ENCODE measurements at places on chromosomes 13 and 19.

DNA sequence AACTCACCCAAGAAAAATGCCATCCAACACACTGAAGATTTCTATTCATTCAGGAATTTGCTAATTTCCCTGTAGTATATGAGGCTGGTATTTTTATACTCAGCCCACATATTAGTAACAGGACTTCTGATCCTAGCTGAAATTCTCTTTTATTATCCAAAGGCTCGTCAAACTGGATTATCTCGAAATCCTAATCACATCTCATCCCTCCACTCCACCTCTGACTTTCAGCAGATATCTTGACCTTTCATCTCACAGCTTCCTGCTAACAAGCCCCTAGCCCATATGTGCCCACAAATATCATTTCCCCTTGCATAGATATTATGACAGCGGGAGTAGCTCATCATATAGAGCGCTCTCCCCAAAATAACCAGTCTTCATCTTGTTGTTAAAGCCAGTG, 279.7 kb downstream of the FGF14 start:
- DNase-seq, result no peak

- DNase-seq, result no peak
These were observed 2.8 kb upstream of the ONECUT3 start for GRCh38 chr19:1750343-1751021.

DNA sequence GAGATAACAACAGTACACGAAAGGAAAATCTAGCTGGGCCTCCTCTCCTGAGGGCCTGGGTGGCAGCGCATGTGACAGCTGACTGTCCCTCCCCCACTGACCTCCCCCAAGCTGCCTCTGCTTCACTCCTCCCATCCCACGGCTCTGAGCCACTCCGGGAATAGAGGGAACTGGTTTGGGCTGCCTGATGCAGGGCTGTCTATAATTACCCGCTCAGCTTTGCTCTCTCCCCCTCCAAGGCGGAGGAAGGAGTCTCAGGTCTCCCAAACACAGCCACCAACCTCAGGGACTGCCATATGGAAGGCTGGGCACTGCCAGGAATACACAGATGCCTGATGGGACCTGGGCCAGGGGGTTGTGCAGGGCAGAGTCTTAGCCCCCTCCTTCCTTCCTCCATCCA, 7.9 kb downstream of the NAPA start:
- DNase-seq, result no peak

- DNase-seq, result no peak
These were observed 128.7 kb downstream of the CYSLTR2 start for GRCh38 chr13:48782429-48782840.

- no peak for DNase-seq
These were observed 3.4 kb downstream of the MAP2K7 start for GRCh38 chr19:7907122-7907521.

DNA sequence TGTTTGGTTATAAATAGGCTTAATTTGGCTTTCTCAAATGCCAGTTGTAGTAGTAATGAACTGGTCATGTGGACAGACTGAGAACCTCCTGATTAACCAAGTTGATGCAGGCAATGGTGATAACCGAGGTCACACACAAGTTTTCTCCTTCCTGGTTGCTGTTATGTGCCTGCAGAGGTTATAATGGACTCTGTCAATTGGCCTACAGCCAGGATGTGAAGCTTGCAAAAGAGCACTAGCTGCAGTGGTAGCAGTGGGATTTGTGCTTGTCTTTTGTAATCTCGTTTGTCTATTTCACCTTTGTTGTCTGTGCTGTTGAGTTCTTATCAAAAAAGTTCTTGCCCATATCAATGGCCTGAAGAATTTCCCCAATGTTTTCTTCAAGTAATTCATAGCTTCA, 20.6 kb downstream of the OR10H3 start:
- no peak for DNase-seq

DNA sequence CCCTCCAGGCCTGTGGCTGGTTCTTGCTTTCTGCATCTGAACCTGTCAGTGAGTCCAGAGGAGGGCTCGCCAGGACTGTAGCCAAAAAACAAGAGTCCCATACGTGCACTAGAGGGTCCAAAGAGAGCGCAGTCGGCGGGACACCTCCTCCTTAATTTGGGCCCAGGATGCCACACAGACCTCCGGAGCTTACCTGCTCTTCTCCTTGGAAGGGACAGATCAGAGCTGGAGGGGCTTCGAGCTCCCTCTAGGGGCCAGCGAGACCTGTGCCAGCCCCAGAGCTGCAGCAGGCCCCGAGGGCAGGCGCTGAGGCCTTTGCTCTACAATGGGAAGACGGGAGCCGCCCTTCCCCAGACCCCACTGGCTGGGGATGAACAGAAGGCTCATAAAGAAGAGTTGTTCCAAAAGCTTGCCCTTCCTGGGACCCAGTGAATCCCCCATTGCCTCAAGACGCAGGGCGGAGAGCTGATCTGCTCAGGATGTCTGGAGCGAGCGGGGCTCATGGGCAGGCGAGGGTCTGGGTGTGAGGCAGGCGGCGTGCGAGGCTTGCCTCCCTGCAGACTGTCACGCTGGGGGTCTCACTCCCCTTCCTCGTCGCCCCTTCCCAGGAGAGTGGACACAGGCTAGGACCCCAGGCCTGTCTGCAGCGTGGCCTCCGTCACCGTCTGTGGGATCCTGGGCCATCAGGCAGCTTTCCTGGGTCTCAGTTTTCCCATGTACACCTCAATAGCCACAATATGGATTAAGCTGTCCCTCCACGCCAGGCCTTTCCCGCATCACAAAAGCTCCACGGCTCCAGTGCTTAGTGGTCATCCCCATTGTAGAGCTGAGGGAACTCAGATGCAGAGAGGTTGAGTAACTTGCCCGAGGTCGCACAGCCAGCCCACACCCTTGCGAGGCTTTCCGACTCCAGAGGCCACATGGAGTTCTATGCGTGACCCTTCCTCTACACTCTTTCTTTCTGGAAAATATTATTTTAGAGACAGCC, 46.9 kb upstream of the VSTM2B start:
- peak; percentile 24 for DNase-seq

GRCh38 chr13:51666374-51666773, 82.1 kb downstream of the WDFY2 start:
- no peak for DNase-seq

- DNase-seq, result no peak
These were observed 22.9 kb downstream of the SLC7A1 start for GRCh38 chr13:29572575-29572974.

GRCh38 chr19:5972355-5972731, 5.6 kb downstream of the RANBP3 start:
- DNase-seq, result no peak

- no peak for DNase-seq
These were observed 32.7 kb upstream of the MICU2 start for GRCh38 chr13:21636656-21637055.

GRCh38 chr13:99893567-99893966, 78.0 kb downstream of the ZIC5 start:
- no peak for DNase-seq

DNA sequence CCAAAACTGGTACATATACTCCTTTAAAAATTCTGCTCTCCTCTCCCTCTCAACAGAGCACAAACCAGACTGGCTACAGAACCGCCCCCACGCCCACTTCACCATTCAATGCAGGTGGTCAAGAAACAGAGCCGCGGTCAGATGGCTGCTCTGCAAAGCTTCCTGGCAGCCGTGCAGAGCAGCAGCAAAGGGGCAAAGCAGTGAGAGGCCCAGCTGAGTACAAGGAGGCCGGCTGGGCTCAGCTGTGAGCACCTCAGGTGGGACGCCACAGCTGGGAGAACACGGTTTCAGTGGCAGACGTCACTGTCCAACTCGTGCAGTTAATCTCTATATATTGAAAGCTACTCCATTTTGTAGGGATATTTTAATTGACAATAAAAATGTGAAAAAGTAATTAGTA, 8.3 kb downstream of the GRTP1 start:
- DNase-seq, result no peak

DNA sequence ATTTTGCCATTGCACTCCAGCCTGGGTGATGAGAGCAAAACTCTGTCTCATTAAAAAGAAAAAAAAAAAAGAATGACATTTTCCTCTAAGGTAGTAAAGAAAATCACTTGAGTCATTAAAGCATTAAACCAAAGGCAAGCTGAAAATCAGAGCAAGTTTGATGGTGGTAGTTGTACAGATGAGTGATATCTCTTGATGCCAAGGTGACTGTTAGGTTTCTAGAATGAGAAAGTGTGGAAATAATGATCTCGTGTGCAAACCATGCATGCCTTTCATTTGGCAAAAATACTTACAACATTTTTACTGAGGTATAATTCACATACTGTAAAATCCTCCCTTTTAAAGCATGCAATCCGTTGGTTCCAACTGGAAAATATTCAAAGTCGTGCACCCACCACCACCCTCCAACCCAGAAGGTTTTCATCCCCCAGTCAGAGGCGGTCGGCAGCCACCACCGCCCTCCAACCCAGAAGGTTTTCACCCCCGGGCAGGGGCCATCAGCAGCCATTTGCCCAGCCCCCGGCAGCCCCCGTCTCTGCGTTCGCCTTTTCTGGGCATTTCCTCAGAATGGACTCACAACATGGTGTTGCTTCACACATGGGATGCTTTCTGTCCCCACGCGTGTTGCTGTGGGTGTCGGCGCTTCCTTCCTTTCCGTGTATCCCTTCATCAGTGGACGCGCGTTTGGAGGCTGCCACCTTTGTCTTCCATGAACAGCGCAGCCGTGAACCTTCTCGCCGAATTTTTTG, 90.2 kb downstream of the ATP11A start:
- DNase-seq, result peak; percentile 4

- peak; percentile 44 for DNase-seq
These were observed 630 bp downstream of the RAP2A start for GRCh38 chr13:97434397-97435201.

GRCh38 chr13:105764486-105764885, 771.0 kb downstream of the EFNB2 start:
- no peak for DNase-seq

DNA sequence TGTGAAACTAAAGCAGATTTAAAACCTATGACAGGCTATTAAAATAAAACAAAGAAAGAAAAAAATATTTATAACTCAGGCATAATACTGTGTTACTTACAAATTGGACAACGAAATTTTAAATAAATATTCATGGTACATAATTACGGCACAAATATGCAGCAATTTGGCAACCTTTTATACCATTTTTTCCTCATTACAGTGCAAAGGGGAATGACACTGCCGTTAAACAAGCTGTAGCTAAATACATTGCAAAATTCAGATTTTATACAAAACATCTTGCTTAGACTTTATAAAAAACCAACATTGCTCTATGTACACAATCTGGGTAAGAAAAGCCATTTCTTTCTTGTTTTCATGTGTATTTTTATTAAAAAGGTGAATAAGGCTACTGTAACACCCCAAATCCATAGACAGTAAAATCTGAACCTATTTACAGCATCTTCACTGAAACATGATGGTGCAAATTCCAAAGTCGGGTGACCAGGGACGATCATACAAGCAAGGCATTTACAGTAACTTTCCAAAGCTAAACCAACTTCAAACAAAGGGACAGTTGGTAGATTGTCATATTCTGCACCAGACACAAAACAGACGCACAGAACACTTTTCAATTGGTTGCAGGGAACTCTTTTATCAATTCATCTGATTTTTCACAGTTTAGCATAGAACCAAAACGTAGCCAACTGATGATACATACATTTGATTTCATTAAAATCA, 45.5 kb downstream of the EFNB2 start:
- no peak for DNase-seq

DNA sequence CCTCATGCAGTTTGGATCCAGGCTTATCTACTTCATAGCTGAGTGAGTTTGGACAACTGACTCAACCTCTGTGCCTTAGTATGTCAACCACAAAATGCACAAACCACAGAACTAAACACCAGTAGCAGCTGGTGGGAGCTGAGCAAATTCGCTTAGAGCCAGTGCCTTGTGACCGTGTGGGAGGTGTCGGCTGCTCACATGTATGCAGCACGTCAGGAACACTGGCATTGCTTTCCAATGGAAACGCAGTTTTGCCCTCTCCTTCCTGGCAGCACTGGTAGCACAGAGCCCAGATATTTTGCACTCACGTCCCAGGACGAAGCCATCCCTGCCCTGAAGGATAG, 8.3 kb upstream of the NTN5 start:
- peak; percentile 49 for DNase-seq

GRCh38 chr19:2967972-2968371, 9.4 kb upstream of the TLE6 start:
- DNase-seq, result no peak

DNA sequence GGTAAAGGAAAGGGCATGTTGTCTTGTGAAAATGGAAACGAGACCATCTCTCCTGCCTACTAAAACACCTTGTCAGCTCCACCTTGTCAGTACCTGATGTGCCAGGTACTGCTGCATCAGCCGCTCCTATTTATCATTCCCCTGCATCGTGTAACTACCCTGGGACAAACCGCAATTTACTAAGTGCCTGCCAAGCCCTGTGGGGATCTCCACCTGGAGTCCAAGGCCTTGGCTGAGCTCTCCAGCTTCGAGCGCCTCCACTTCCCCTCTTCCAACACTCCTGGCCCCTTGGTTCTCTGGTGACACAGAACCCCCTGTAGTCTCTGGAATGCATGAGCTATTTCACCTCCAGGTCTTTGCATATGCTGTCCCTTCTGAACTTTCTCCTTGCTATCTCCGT, 25.9 kb upstream of the CCNP start:
- no peak for DNase-seq

DNA sequence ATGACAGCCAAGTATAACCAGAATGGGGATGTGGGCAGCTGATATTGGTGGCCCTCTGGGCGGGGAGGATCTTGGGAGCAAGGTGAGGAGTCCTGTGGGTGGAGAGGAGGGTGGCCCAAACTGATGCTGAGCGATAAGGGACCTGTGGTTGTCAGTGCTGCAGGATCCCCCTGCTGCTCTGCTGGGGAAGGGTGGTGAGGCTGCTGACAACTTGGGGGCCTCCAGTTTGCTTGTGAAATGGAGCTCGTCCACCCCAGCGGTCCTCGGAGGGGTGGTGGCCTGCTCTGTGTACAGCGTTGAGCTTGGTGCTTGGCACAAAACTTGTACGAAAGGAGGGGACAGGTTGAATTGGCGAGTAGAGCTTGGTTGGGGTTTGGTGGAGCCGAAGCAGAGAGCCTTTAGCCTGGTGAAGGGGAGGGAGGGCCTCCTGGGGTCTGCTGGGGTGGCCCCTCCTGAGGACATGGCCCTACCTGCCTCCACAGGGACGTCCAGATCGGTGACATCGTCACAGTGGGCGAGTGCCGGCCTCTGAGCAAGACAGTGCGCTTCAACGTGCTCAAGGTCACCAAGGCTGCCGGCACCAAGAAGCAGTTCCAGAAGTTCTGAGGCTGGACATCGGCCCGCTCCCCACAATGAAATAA, 2.9 kb downstream of the RPS11 start:
- DNase-seq, result no peak

- DNase-seq, result peak; percentile 54
These were observed 791 bp downstream of the PRKD2 start for GRCh38 chr19:46715975-46716671.

- DNase-seq, result no peak
These were observed 51.6 kb downstream of the MPHOSPH8 start for GRCh38 chr13:19685034-19685433.

DNA sequence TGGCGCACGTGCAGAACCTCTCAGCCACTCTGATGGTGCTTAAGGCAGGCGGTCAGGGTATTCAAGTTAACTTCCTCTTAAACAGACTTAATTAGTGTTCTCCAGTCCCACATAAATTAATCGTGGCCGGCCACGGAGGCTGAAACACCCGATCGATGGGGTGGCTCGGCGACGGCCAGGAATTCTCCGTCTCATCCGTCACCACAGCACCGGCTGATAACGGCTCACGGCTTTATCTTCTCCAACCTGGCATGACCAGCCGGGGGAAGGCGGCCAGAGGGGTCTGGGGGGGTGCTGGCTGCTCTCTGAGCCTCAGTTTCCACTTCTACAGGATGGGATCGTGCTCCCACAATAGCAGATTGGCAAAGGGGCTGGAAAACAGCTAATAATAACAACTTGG, 32.6 kb upstream of the TCF3 start:
- DNase-seq, result no peak

GRCh38 chr19:49327878-49328544, 3.0 kb upstream of the SLC6A16 start:
- DNase-seq, result peak; percentile 49

Measured in ELR (cell line).